ENCODE measurements at places on chromosomes 2 and 18.

DNA sequence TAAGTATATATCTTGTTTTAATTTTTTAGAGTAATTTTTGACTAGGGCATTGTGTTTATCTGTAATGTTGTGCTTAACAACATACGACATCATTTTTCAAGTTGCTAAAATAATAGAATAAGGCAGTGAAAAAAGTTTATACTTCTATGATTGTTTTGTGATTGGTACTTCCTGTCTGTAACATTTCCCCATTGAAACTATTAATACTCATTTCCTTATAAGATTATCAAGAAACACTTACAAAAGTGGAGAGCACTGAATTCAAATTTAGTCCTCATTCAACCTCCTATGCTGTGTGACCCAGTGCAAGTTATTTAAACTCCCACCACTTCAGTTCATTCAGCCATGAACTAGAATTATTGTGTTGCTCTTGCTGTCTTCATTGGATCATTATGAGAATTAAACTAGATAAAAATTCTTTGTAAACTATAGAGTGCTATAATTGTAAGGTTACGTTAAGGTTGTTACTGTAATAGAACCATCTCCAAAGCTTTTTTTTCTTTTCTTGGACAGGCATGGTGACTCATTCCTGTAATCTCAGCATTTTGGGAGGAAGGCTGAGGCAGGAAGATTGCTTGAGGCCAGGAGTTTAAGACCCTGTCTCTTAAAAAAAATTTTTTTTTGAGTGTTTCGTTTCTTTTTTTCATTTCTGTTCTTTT is 2.8 kb downstream of the ETAA1 start:
- DNase-seq, result no peak

DNA sequence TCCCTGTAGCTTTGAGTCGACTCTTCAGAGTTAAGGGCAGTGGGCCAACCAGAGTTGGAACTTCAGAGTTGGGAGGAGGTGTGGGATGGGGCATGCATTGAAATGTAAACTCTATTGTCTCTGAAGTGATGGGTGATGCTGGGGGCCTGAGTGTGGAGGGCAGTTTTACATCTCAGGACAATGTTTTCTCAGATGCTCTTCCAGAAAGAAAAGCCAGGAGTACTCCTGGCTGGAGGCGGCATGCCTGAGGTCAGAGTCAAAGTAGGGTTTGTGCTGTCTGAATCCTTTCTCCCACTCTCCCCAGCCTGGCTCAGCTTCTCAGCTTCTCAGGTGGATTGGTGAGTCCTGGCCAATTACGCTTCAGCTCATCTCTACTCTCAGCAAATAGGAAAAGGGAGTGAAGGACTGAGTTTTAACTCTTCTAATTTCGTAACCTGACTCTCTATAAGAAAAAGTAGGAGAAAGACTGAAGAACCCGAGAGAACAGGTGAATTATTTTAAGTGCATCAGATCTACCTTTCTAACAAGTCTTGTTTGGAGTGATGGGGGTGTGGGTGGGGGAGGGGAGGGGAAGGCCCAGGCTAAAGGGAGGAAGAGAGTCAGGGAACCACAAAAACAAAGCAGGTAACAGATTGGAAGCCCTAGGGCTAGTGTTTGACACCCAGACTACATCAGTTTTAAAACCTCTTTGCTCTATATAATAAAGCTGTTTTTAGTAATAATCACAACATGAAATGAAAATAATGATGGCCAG is 107.5 kb upstream of the PELI1 start:
- no peak for DNase-seq

GRCh38 chr2:207135340-207135739 is 30.4 kb downstream of the KLF7 start:
- DNase-seq, result no peak

- DNase-seq, result no peak
These were observed 122.3 kb downstream of the LYPD6B start for GRCh38 chr2:149160701-149161217.

DNA sequence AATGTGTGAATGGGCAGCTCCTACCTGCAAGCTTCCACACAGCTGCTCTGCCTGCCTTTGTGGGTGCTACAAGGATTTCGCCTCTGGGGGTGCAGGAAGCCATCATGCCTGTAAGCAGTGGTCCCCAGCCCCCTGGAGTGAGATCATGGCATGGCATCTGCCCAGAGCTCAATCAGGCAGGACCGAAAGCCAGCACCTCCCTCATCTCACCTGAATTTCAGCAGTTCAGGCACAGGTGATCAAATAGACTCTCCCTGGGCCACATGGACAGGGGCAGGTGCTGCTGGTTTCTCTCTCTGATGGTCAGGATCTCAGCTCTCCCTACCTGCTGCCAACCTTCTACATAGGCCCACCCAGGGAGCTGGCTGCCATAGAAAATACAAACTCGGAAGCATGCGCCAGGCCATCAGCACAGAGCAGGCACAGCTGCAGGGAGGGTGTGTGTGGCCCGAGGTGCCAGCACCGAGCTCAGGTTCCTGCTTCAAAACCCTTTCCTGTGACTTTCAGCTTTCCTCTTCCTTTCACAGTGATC is 133.2 kb upstream of the ID2 start:
- no peak for DNase-seq

DNA sequence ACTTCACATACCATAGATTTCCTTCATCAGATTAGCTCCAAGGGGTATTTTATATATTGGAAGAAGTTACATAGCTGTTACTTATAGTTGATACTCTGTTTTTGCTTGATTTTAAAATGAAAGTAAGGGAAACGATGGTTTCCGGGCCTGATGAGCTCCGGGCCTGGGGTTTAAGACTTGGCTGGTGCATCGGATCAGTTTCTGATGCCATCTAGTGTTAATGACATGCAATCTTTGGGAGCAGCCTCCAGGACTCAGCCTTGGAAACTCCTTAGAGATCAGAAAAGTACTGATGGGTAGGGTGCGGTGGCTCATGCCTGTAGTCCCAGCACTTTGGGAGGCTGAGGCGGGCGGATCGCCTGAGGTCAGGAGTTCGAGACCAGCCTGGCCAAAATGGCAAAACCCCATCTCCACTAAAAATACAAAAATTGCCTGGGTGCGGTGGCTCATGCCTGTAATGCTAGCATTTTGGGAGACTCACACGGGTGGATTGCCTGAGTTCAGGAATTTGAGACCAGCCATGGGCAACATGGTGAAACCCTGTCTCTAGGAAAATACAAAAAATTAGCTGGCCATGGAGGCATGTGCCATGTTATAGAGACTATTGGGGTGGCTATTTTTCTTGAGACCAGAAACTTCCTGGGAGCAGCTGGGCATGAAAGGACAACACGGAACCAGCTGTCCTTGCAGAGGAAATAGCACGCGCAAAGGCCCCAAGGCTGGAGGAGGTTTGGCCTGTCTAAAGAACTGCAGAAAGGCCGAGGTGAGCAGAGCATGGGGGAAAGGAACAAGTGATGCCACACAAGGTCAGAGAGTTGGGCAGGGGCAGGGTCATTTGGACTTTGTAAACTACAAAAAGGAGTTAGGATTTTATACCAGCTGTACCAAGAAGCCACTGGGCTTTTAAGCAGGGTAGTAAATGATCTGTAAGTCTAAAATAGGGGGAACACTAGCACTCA is 46.9 kb upstream of the CNOT11 start:
- DNase-seq, result peak; percentile 1

DNA sequence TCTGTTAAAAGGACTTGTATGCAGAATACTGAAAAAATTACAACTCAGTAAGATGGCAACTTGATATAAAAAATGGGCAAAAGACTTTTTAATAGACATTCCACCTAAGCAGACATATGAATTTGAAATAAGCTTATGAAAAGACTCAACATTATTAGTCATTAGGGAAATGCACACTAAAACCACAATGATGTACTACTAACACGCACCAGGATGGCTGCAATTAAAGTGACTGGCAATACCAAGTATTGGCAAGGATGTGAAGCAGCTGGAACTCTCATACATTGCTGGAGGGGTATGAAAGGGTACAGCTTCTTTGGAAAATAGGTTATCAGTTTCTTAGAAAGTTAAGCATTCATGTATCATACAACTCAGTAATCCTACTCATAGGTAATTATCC is 3.2 kb upstream of the ENOSF1 start:
- DNase-seq, result no peak
